ENCODE measurements at places on chromosomes 3 and 15. TPM values are rescaled to one million over a fixed set of nuclear protein-coding genes. Genes with fewer than 3 reads are reported as not detected.
A peak's percentile ranks its signal among the peaks of the same experiment; 100 is the strongest.

DNA sequence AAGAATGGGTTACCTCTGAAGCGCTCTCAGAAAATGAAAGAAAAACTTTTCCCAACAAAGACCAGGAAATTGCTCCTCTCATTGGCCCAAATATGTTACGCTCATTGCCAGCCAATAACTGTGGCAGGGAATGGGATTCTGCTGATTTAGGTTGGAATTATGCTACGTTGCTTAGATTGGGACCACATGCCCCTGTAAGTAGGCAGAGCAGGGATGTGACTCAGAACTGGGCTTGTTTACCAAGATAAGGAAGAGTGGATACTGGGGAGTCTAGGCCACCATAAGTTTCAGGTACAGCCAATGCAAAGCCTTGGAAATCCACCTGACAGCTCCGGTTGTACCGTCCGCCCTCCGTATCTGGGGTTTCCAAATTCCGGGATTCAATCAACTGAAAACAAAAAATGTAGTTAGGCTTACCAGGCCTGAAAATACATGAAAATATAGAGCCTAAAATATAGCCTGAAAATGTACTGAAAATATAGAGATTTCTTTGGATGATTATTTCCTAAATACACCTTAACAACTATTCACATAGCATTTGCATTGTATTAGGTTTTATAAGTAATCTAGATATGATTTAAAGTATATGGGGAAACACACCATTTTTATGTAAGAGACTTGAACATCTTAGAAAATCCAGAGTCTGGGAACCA, 1.5 kb upstream of the TCF12 start:
- no peak for DNase-seq

DNA sequence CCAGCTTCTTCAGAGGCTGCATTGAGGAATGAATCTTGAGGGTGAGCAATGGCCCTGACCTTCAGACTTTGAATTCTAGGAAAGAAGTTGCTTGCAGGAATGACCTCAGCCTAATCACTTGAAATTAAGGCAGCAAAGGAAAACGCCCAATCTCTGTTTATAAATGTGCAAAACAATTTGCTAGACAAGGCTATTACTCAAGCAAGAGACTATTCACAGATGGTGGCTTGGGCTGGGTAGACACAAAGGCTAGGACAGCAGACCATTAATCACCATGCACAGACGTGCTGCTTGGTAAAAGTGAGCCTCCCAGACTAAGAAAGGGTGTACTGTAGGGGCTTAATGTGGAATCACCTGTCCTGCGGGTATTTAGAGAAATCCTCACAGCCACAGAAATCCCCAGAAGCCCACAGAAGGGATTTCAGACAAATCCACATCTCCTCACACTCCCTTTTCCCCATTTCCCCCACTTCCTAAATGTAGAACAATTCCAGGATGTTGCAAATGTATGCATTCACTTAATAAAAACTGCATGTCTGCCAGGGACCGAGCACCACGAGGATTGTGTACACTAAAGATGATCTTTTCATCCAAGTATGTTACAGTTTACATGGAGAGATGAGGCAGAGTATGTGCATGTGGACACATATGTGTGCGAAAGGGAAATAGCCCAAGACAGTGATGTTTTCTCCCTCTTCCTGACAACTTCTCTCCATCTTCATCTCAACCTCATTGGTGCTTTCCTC, 259.5 kb downstream of the THSD4 start:
- DNase-seq: no peak

DNA sequence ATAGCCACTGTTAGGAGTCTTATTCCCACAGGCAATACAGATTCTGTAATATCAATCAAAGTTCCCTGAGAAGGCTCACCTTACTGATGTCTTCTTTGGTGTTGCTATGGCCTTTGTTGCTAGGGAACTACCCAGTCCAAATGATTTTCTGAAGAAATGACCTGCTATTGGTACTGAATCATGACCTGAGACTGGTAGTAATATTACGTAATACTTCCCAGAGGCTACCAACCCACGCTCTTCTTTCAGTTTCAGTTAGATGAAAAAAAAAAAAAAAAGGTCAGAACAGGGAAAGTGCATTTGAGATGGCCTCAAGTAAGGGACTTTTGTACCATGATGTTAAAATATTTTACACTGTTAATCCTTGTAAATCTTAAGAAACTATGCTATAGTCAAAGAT, 1092.5 kb upstream of the EPHA6 start:
- DNase-seq: peak; percentile 7

GRCh38 chr3:187999821-188000220, 154.1 kb upstream of the LPP start:
- no peak for DNase-seq

DNA sequence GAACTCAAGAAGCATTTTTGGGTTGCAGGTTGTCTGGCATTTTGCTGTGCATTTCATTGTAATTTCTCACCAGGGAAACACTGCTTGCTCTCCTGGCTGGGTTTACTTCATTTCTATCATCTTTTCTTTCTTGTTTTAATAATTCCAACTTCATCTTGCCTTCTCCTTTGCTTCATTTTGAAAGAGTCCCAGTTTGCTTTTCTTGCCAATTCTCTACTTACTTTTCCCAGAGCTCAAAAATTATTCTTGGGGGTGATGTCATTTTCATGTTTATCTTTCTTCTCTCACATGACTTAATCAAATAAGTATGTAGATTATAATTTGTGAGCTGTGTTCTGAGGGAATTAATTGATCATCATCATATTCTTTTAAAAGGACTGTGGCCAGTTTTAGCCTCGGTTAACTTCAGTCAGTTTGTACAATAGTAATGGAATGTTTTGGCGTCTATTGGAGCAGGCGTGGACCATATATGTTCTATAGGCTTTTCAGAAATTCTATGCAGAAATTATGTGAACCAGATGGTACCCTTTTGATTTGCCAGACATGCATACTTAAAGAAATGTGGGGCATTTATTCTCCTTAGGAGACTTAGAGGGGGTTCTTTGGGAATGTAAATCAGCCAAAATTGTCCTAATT, 30.1 kb downstream of the SH3GL3 start:
- DNase-seq: no peak

KLF15 gene
- total RNA-seq: not detected

GOLGA8O gene
- total RNA-seq: not detected

USP4 gene
- 32.0 TPM for total RNA-seq

- no peak for DNase-seq
These were observed 4.3 kb upstream of the TSEN2 start for GRCh38 chr3:12479919-12480427.

FAH gene
- total RNA-seq: 25.8 TPM

HGD gene
- not detected for total RNA-seq

DNA sequence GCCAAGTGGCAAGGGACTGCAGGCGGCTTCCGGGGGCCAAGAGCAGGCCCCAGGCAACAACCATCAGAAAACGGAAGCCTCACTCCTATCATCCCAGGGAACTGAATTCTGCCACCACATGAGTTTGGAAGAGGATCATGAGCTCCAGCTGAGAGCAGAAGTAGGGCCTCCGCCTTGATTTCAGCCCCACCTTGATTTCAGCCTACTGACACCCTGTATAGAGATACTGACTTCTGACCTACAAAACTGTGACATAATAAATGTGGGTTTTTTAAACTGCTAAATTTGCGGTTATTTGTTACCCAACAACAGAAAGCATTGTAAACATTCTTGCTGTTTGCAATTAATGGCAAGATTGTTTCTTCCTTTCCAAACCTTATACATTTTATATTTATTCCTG, 21.6 kb upstream of the RARRES1 start:
- no peak for DNase-seq

GRCh38 chr15:83656192-83656591, 2.3 kb downstream of the ADAMTSL3 start:
- no peak for DNase-seq

- DNase-seq: peak; percentile 52
These were observed 2.1 kb upstream of the SCAANT1 start for GRCh38 chr3:63914312-63914711.

IL5RA gene
- not detected for total RNA-seq

DNA sequence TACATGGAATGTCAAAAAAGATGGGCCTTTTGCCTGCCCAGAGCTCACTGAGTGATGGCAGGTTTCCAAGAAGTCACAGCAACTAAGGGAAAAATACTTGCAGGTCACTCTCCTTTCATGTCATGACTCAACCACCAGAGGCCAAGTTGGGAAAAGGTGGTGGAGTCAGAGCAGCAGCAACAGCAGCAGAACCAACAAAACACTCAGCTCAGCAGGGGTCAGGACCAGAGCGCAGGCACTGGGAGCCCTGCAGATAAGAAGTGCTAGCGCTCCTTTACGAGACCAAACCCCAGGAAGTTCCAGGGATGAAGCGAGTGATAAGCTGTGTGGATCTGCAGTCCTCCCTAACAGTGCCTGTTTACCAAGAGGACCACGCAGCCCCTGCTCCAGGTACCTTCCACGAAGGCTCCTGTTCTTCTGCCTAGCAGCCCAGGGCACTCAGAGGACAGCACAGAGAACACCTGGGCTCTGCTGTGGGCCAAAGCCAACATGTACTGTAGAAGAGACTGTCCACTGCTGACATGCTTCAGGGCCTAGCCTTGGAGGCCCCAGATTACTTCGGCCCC, 26.0 kb downstream of the POC1A start:
- peak; percentile 48 for DNase-seq

- DNase-seq: no peak
These were observed 1.4 kb upstream of the IL17RC start for GRCh38 chr3:9915254-9916141.

GRCh38 chr3:62940771-62941563, 65.8 kb upstream of the CADPS start:
- DNase-seq: no peak

WDR48 gene
- total RNA-seq: 20.0 TPM

GRAMD1C gene
- total RNA-seq: 2.3 TPM

DNA sequence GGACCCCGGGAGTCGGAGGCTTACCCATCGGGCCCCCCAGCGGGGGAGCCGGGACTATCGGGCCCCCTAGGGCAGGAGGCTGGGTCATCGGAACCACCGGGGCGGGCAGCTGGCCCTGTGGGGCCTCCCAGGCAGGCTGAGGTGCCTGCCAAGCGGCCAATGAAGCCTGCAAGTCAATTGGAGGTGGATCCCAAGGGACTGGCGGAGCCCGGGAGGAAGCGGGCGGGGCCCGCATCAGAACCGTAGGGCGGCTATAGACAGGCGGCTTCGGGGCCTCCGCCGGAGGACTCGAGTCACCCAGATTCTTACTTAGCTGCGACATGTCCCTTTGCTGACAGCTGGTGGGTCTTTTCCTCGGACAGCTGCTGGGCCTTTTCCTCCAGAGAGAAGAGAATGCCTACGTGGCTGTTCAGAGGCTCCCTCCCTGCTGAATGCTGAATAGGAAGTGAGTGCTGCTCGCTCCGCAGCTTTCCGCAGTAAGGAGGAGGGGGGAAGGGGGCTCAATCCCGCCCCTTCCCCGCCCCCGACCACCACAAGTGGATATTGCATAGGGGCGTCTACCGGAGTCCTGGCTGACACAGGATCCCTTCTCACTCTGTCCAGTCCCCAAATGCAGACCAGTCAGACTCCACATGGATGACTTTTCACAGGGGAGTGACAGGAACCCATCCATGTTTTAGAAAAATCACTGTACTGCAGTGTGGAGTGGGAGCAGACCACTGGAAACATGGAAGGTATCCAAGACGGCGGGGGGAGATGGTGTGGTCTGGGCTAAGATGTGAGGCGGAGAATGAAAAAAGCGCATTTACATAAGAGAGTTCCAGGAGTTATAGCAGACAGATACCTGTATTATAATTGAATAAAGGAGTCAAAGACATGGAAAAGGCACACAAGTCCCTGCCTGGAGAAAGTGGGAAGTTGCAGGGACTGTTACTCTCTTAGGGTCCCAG, at the start of gene MAGEL2:
Gene MAGEL2 (minus strand): TSS at position 447 of the 950 bp plus-strand sequence. CDS start 125 bp downstream, at position 322.
- DNase-seq: no peak

- DNase-seq: no peak
These were observed 211.0 kb downstream of the TNIK start for GRCh38 chr3:171249245-171249644.

DNA sequence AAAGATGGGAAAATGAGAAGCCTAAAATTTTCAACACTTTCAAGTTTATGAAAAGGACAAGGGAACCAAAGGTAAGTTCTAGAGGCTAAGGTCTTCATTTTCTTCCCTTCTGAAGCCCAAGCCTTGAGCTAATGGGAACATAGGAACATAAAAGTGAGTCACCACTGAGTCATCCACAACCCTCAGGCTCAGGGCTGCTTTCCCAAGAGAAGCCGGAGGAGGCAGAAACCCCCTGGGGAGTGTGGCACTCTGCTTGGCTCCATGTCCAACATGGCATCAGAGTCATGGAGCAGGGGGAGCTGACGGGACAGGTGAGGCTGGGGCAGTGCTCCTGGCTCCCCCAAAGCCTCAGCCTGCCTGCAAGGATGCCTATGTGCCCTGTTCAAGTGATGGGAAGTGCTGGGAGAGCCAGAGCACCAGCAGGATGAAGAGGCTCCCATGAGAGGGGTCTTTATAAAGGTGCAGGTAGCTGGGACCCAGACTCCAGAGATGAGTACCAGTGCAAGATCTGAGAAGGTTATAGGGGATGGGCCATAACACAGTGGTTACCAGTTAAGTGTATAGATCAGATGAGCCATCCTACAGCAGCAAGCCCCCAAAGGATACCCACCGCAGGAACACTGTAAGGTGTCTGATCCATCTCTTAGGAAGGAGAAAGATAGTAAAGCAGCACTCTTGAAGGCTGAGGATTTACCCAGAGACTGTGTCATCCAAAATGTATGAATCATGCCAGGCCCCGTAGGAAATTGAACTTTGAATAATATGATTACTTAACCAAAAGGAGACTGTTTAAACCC, 31.8 kb upstream of the RYR3 start:
- peak; percentile 80 for DNase-seq

GRCh38 chr3:136957751-136958288, at the start of gene IL20RB:
IL20RB (plus strand) TSS chr3:136957983; CDS start chr3:136958114, 131 bp downstream.
- peak; percentile 94 for DNase-seq

CLDN18 gene
- not detected for total RNA-seq

- no peak for DNase-seq
These were observed 72.5 kb upstream of the ARHGEF3 start for GRCh38 chr3:56874269-56874668.

RTP2 gene
- total RNA-seq: not detected

DNA sequence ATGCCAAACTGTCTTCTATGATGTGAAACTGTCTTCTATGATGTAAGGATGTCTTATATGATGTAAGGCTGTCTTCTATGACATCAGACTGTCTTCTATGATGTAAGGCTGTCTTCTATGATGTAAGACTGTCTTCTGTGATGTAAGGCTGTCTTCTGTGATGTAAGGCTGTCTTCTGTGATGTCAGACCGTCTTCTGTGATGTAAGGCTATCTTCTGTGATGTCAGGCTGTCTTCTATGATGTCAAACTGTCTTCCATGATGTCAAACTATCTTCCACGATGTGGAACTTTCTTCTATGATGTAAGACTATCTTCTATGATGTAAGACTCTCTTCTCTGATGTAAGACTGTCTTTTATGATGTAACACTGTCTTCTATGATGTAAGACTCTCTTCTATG, 27.9 kb downstream of the MGLL start:
- no peak for DNase-seq

NPAP1 gene
- not detected for total RNA-seq

All from foreskin keratinocyte (primary cell).